Kidney (tissue), 22 donors: ENCODE measurements at places on chromosomes 2 and 18. TPM values are rescaled to one million over a fixed set of nuclear protein-coding genes. Genes with fewer than 3 reads are reported as not detected.

GRCh38 chr2:26330114-26330549 is 15.8 kb upstream of the SELENOI start:
- DNase-seq: peak; percentile 91

DNA sequence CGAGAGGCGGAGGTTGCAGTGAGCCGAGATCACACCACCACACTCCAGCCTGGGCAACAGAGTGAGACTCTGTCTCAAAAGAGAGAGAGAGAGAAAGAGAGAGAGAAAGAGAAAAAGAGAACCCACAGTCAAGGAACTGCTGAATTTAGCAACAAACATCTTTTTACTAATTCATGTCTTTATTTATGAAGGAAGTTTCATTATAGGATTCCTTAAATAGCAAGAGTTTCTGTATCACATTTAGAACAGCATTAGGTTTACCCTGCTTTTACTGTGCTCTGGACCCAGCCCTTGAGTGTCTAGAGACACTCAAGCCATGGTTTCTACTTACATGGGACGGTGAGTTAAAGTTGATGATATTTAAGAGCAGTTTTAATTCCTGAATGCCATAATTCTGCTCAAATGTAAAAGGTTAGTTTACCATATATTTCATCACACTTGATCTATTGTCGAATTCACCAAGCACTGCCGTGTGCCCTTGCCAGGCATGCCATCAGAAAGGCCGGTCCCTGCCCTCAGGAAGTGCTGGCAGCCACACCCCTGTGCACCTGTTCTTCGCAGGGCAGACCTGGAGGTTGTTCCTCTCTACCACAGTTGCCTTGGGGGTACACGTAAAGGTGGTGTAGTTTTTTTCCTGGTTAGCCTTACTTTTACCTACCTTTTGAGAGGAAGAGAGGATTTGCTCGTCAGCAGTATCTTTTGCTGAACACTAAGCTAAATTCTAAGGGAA is 153.3 kb downstream of the LDLRAD4 start:
- no peak for DNase-seq

DNA sequence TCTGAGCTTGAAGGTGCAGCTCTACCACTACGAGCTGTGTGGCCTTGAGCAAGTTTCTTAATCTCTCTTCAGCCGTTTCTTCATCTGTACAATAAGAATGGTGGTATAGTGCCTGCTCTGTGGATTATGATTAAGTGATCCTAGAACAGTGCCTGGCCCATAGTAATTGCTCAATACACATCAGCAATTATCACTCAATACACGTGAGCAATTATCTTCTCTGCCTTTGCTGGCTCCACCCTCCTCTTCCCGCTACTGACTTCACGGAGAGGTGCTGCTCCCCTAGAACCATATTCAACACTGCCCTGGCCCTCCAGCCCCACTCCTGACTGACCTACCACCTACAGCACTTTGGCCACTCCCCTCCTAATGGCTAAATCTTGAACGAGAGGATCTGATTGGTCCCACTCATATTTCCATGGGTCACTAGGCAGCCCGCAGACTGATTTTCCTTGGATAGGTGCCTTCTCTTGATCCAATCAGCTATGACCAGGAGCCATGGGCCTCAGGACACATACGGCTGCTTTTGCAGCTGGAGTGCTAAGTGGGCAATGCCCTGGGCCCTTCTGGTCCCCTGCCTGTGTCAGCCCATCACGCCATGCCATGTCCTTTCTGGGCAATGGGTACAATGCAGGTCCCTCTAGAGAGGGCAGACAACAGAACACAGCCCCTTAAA is 77.5 kb downstream of the STPG4 start:
- no peak for DNase-seq

- DNase-seq: peak; percentile 81
These were observed 463.8 kb downstream of the LPIN1 start for GRCh38 chr2:12210016-12210933.

- no peak for DNase-seq
These were observed 60.0 kb upstream of the ALK start for GRCh38 chr2:29981402-29981801.

DNA sequence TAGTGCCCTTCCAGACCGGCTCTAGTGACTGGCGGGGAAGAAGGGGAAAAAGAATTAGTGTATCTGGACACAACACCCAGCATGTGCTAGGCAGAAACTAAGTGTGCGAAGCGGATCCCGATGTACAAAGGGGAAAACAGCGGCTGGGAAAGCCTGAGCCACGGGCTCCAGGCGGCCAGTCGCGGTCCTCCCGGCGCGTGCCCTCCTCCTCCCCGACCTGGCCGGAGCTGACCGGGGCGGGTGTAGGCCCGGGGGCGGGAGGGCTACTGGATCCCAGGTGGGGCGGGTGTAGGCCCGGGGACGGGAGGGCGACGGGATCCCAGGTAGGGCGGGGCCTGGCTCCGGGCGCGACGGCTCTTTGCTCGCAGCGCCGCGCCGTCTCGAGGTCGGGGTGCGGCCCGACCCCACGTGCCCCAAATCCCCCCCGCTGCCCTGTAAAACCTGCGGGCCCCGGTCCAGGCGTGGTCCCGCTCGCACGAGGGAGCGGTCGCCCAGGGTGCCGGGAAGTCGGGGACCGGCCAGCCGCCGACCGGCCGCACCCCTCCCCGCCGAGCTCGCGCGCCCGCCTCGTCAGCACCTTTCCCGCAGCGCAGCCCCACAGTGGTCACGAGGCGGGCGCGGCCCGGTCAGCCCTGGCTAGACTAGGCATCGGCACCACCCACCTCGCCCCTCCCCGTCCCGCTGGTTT is 48.8 kb downstream of the C2orf42 start:
- DNase-seq: no peak

Gene PARD3B
- 5.3 TPM for polyA plus RNA-seq

Gene TUBB8B
- 0.45 TPM for polyA plus RNA-seq

- DNase-seq: no peak
These were observed 4.7 kb upstream of the NPC1 start for GRCh38 chr18:23591011-23591410.

DNA sequence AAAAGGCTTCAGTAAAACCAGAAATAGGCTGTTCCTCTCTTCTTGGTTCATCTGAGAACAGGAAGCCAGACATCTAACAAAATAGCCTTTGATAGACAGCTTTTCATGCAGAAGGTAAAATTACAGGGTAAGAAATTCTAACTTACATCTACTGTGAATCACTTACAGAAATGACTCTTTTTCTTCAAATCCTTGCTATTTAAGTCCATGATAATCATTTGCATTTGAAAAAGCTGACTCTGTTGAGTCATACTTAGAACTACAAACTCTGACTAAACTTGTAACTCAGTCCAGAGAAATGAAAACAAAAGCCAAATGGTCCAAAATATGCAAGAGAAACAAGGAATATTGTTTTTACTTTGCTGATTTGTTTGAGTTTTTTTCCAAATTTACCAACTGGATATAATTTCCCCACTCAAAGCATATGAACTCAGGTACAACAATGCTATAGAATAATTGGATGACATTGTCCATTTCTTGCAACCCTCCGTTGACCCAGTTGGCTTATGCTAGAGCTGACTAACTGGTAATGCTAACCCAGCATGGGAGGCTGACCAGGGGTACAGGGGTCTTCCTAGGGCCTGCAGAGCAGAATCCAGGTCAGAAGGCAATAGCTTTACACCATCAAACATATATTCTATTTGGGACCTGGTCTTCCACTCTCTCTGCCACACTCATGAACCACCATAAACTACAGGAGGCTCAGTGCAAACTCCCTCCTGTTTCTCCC is 18.8 kb upstream of the MREG start:
- no peak for DNase-seq

GRCh38 chr2:37330681-37331080 is 6.0 kb upstream of the PRKD3 start:
- DNase-seq: no peak
